ENCODE measurements at places on chromosomes 7 and 10.

DNA sequence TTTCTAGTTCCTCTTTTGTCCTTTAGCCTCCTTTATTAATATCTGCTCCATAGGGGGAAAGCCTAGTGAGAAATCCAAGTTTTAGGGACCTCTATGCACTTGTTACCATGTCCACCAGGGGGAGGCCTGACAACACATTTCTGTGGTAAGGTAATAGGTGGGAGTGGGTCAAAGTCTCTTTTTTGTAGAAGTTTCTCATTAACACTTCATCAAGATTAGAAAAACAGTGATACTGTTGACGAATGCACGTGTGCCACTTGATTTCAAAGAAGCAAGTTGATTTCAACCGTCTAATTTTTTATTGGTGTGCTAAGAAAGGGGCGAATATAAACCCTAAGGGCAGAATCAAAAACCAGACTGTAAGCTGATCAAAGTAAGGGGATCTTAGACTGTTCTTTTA lies 30.6 kb downstream of the CISD1 start:
- peak; percentile 15 for DNase-seq

GRCh38 chr10:88531392-88532052 lies 51.6 kb downstream of the RNLS start:
- no peak for DNase-seq

DNA sequence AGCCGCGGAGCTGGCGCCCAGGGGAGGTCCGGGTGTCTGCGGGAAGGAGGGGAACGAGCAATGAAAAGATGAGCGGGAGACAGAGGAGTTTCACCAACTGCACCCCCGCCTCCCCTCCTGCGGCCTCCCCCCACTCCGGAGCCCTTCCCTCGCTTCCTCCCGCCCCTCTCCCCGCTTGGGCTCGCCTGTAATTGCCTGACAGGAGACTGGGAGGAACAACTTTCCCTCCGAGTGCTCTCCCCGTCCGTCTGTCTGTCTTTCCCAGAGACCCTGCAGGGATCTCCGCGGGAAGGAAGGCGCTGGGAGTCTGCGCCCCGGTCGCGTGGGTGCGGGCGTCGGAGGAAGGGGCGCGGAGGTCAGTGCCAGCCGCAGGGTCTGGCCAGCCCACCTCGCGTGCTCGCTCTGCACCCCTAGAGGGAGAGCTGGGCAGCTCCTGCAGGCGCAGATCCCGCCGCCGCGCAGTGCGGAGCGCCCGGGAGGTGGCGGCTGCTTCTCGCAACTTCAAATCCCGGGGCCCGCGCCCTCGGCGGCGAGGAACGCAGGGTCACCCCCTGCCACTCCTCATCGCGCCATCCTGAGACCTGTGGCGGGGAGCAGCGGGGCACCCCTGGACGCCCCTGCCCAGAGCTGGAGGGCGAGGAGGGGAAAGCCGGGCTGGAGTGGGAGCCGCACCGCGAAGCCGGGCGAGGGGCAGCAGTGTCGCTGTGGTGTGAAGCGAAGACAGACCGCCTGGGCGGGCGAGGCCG lies 511 bp upstream of the NRP1 start:
- no peak for DNase-seq

- no peak for DNase-seq
These were observed 337.7 kb upstream of the AOAH start for GRCh38 chr7:37061849-37062559.

DNA sequence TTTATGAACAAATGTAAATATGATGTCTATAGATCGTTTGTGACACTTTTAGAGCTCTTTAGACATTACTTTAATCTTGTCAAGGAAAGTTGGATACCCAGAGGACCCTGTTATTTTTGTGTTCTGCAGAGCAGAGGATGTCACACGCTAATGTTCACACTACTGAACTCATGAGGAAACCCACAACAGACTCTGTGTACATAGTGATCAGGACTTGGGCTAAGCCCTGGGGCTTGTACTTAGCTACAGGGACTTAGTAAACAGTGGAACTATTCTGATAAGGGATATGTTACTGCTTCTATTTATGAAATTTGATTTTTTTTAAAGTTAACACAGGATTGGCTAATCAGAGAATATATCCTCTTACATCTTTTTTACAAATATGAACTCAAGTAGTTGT lies 36.1 kb upstream of the ZNF518A start:
- no peak for DNase-seq

GRCh38 chr7:85125176-85125575 lies 61.7 kb downstream of the SEMA3D start:
- no peak for DNase-seq

DNA sequence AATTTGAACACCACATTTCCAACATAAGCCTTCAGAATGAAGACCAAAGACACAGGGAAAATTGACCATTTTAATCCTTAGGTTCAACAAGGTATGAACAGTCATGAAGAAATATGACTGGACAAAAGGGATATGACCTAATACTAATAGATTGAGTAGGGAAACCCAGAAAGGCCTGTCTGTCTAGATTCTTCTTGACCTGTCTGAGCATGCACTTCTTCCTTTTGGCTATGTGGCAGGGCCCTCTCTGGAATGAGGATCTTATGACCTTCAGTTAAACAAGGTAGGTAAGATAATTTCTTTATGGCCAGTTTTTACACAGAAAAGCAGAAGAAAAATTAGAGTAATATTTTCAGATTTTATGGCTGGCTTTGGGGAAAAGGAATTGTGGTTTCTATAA lies 3.0 kb upstream of the PHYHIPL start:
- DNase-seq = no peak

DNA sequence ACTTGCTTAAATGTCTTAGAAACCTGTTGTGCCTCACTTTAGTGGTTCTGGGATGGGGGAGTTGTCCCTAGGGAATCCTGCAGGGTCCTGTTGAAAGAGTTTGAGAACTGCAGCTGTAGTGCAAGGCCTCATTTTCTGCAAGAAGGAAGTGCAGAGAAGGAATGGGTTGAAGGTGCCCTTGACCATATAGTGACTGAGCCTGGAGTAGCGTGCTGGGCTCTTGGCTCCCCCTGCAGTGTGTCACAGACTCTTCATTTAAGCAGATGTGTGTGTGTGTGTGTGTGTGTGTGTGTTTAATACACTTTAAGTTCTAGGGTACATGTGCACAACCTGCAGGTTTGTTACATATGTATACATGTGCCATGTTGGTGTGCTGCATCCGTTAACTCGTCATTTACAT lies 92.2 kb downstream of the GRK5 start:
- no peak for DNase-seq

DNA sequence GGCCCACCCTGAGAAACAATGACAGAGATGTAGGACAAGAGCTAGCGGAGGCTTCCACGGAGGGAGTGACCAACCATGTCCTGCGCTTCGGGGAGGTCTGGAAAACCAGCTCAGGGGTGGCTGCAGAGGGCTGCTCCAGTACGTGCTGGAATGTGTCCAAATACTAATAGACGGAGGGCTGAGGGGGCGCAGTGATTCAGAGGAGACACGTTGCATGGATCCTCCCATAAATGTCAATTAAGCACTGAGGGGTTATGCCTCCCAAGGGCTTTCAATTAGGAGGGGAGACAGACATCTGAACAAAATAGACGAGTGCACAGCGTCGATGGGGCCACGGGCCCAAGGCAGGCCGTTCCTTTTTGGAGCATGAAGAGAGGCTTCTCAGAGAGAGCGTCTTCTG lies 51.0 kb upstream of the NPS start:
- no peak for DNase-seq

DNA sequence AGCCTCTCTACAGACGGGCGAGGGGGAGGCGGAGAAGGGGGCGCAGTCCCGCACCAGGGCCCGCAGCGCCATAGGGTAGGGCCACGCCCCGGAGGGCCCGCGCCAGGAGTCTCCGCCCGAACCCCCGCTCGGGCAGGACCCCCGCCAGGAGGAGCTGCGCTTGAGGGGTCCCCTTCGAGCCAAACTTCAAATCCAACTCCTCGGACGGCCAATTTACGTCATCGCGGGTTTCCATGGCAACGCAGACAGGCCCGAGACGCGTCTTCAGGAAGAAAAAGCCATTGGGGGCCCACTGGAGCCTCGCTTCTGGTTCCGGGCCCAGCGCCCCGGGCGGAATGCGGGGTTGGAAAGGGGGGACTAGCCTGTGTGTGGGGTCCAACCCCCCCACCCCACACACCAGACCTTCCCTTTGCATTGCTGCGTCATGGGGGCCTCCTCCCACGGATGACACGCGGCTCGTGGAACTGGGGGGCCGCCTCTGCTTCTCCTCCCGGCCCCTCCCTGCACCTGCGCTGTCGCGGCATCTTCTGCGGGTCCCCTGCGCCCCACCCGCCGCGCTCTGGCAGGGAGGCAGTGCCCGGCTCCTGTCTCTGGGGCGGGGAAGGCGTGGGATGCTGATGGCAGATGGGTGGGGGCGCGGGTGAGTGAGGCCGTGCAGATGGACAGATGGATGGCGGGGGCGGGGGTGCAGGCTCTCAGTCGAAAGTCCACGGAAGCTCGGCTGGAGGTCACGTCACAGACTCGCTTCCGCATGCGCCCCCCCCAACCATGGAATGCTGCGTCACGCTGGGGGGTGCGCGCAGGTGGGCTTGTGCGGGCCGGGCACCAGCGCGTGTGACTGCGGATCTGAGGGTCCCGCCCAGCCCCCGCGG lies 1.2 kb downstream of the CALY start:
- no peak for DNase-seq

DNA sequence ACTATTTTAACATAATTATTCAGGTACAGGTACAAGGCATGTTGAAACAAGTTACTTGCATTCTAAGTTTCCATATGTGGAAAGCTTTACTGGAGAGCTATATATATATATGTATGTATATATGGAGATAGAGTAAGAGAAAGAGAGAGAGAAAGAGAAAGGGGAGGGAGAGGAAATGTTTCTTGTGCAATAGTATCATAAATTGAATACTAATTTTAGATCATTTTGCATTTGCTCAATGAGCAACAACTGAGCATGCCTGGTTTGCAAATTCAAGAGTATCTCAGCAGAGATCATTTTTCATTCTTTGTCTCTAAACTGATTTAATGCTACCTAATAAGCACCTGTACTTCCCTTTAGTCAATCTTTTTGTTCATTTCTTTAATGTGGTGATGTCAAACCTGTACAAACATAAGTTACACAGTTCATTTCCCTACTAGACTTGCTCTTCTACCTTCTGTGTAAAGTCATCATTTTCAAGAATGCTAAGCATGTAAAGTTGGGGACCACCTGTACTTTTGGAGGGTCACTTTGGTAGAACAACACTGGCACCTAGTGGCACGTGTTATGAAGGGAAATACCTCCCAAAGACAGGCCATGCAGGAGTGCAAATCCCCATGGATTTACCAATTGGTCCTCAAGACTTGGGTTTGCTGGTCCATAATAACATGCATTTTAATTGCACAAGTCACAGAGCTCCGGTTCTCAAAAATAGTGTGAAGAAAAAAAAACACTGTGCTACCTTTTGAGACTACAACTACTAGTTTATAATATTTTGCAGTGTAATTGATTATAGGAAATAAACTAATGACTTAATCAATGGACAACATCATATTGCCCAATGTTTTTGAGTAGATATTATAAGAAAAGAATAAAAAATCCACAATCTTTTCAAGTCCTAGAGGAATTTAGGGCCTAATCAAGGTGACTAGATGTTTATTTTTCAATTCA lies 431.2 kb upstream of the IGFBP3 start:
- peak; percentile 22 for DNase-seq

DNA sequence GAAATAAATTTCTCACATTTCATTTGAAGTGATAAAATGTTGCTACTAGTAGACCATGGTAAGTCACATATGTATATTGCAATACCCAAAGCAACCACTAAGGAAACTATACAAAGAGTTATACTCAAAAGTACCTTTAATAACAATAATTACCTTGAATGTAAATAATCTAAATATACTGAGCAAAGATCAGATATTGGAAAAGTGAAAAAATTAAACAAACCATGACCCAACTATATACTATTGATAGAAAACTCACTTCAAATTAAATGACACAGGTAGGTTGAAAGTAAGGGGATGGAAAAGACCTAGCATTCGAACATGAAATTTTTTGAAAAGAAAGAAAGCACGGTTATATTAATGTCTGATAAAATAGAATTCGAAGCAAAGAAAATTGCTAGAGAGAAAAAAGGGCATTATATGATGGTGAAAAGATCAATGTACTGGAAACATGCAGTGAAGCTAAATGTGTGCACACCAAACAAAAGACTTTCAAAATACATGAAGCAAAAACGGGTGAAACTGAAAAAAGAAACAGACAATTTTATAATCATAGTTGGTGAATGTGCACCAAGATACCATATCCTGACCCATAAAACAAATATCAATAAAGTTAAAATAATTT lies 29.1 kb downstream of the TFPI2 start:
- no peak for DNase-seq

- peak; percentile 81 for DNase-seq
These were observed at the start of gene ZKSCAN1 for GRCh38 chr7:100015232-100016214. Gene ZKSCAN1 (plus strand): TSS chr7:100015596. CDS start chr7:100023507, 7,911 bp downstream.

DNA sequence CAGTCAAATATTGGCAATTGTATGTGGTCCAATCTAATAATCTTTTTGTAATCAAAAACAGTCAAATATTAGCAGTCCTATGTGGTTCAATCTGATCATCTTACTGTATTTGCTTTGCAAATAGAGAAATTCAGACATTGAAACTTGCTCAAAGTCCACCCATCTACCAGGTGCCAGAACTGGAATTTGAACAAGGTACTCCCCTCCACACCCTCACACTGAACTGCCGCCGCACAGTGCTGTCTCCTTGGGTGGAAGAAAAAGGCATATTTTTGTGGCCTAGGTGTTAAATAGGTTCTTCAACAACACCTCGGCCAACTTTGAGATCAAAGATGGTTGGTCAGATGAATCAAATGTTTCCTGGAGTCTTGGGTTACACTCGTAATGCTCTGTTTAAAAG lies 544.2 kb upstream of the GALNT17 start:
- DNase-seq = no peak

- no peak for DNase-seq
These were observed 18.3 kb downstream of the CYP26A1 start for GRCh38 chr10:93091960-93092359.

DNA sequence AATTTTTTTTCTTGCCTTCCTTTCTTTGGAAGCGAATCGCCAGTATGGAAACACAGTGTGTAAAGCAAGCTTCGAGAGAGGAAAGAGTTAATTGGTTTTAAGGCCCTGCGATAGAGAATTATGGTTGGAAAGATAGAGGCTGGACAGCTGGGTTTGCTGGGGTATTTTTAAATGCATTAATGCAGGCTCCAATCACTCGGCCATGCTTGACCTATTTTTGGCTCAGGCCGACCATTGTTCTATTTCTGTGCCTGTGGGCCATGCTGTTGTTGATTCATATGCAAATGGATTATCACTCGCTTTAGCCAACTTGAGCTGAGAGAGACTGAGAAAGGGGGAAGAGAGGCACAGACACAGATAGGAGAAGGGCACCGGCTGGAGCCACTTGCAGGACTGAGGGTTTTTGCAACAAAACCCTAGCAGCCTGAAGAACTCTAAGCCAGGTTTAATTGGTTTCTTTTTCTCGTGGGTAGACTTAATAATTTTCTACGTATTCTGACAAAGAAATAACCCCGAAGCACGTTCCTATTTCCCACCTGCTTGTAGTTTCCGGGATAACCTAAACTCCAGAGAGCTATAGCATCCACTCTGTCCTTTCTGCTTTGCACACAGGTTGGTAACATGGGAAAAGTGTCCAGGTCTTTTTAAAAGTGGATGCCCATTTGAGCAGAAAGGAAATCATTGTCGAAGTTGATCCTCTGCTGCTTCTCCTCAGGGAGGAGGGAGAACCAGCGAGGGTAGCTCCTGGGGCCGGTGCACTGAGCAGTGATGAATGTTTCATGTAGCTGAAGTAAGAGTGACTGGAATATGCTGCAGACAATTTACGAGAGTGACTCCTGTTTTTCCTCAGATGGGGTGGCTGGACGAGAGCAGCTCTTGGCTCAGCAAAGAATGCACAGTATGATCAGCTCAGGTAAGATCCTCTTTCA lies at the start of gene HDAC9:
Gene HDAC9, plus strand, starts transcription at position 338 of the 929 bp plus-strand sequence. Its CDS starts 554 bp downstream, at position 892.
- DNase-seq = peak; percentile 68

GRCh38 chr10:32199714-32200394 lies 143.6 kb upstream of the KIF5B start:
- DNase-seq = no peak
